ENCODE measurements at places on chromosomes 4 and X.

GRCh38 chr4:108795733-108796132, 32.9 kb upstream of the ETNPPL start:
- DNase-seq = no peak

GRCh38 chr4:132642016-132642817, 506.9 kb upstream of the PCDH10 start:
- peak; percentile 34 for DNase-seq

DNA sequence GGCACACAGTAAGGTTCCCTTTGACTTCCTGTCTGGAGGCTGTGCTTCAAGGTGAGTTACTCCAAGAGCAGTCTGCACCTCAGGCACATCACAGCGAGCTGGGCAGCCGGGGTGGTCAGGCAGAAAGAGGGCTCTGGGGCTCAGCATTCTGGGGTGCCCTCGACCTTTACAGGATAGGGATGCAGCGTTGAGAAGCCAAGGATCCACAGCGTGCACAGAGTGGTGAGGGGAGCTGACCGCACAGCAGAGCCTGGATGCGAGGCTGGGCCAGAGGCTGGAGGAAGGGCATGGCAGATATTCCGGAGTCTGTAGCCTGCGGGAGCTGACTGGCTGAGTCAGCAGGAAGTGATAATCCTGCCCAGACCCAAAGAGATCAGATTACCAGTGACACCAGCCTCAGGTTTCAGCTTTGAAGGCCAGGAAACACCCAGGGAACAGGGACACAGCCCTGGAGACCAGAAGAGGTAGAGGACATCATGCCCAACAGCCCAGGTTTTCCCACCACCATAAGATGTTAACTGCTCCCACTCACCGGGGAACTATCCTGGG, 38.4 kb upstream of the PDLIM3 start:
- peak; percentile 57 for DNase-seq

DNA sequence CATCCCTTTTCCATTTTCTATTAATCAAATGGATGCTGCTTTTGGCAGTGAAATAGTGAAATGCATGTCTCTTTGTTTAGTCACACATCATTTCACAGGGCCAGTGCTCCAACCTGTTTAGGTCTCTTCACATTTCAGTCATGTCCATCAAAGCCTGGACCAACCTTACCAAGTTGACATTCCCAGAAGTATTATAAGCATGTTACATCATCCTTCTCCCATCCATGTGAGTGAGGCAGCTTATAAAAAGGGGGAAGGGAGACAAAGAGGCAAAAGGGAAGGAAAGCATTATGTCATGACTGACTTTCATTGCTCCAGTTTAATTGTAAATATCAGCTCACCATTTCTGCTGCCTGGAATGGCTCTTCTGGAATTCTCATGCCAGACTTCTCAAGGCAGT, 94.4 kb downstream of the NWD2 start:
- no peak for DNase-seq
